ENCODE measurements at places on chromosomes 13 and 19.

- DNase-seq, result no peak
Measured at GRCh38 chr19:41261474-41262190, 2.5 kb upstream of the HNRNPUL1 start.

- no peak for DNase-seq
Measured at GRCh38 chr13:73000027-73000674, 58.7 kb upstream of the KLF5 start.

DNA sequence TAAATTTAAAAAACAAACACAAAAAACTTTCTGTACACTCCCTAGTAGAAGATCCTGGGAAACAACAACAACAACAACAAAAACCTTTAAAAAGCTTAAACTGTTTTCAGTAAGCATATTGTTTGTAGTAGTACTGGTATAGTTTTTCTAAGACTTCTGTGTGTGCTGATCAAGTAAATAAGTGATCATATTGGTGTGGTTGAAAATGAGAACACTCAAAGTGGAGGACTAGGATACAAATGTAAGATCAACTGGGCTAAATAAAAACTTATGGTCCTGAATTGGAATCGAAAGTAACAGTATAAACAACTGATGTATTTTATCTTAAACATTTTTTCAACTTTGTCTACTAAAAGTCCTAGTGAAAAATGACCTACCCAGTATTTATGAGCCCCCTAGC, 135.5 kb downstream of the FOXO1 start:
- DNase-seq, result no peak

DNA sequence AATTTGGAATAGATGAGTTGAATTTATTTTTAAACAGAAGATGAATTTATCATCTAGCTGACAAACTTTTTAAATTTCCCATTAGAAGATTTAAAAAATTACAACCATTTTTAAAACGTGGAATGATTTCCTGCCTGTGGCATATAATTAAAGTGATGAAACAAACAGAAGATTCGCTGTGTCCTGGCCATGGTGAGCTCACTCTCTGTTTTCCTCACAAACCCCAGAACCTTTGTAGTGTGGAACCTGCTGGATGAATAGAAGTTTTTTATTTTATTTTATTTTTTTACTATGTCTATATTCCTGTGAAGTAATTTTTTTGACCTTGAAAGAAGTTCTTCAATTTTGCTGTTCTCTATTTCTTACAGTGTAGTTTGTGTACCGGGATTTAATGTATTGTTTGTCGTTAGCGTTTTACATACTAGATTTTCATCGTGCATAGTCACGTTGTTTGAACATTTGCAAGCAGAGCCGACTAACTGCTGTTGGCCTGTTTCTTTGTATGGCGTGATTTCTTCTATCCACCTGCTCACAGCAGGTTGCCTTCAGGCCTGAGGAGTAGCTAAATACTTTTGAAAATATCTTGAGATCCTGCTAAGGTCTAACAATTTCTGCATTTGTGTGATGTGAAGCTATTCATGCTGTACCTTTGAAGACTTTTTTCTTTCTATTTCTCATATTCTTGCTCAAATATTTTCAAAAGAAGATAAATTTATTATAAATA, 149.2 kb downstream of the GGACT start:
- no peak for DNase-seq

- DNase-seq, result no peak
Measured at GRCh38 chr19:19460258-19460731, 54.8 kb downstream of the GATAD2A start.
